ENCODE measurements at places on chromosomes 4 and X. TPM values are rescaled to one million over a fixed set of nuclear protein-coding genes. Genes with fewer than 3 reads are reported as not detected.

The TGIF2LX gene
- not detected for total RNA-seq

The QDPR gene
- 18.4 TPM for total RNA-seq

The SPANXA1 gene
- total RNA-seq = not detected

The OCIAD1 gene
- 104 TPM for total RNA-seq

The C4orf50 gene
- total RNA-seq = 1.00 TPM

The MAGEA4 gene
- not detected for total RNA-seq

The SFRP2 gene
- total RNA-seq = 3.2 TPM

The XAGE1A gene
- total RNA-seq = 2.1 TPM

The PAGE1 gene
- total RNA-seq = not detected

The TKTL1 gene
- total RNA-seq = not detected

The CORIN gene
- total RNA-seq = 2.1 TPM

The PAGE2 gene
- not detected for total RNA-seq

Measured in upper lobe of left lung (tissue), 6 donors.